NCI-H187 treated with DMSO at 0.1 percent for 48 hours (cell line): ENCODE measurements at places on chromosomes 13 and 19.

GRCh38 chr13:97911311-97912138, 42.0 kb upstream of the IPO5 start:
- DNase-seq = no peak

DNA sequence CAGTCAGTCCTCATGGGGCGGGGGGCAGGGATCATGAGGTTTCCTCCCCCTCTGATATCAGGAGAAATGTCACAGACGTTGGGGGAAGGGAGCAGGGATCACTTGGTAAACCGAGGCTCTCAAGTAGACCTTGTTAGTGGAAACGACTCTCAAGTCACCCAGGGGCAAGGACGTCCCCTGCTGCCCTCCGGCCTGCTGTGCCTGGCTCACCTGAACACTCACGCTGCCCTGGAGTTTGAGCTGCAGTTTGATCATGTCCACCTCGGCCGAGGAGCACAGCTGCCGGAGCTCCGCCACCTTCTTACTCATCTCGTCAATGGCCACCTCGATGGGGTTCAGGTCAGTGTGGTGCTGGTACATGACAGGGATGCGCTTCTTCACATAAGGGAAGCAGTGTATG, 47.6 kb upstream of the SLC15A1 start:
- no peak for DNase-seq

GRCh38 chr13:51758691-51759090, 45.3 kb downstream of the DHRS12 start:
- DNase-seq = no peak

DNA sequence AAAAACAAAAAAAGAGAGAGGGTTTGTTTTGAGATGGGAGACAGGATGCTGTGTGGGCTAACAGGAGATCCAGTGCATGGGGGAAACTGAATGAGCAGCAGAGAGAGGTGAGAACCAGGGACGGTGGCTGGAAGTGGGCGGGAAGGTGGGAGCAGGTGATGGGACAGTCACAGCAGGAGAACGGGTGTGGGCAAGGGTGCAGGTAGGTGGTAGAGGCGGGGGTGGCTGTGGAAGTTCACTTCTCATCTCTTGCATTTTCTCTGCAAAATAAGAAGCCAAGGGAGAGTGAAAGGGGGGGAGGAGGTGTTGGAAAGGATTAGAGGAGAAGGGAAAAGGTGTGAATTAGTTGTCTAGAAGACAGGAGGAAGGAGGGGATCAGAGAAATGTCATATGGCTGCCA, 21.9 kb downstream of the FBXO17 start:
- DNase-seq = no peak

DNA sequence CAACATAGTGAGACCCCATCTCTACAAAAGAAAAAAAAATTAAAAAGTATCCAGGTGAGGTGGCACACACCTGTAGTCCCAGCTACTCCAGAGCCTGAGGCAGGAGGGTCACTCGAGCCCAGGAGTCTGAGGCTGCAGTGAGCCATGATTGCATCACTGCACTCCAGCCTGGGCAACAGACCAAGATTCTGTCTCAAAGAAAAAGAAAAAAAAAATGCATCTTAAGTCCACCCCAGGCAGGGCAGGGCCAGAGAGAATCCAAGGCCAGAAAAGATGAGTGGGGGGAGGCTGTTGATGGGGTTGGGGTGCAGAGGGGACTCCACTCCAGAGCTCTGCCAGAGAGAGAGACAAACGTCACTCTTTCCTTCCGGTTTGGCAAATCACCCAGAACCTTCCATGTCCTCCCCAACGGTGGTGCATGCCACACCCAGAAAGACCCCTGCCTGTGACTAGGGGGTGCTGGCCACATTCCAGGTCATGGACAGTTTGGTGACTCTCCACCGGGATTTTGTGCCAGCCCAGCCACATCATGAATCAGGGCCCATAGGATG, 431 bp downstream of the FUT3 start:
- DNase-seq = no peak

DNA sequence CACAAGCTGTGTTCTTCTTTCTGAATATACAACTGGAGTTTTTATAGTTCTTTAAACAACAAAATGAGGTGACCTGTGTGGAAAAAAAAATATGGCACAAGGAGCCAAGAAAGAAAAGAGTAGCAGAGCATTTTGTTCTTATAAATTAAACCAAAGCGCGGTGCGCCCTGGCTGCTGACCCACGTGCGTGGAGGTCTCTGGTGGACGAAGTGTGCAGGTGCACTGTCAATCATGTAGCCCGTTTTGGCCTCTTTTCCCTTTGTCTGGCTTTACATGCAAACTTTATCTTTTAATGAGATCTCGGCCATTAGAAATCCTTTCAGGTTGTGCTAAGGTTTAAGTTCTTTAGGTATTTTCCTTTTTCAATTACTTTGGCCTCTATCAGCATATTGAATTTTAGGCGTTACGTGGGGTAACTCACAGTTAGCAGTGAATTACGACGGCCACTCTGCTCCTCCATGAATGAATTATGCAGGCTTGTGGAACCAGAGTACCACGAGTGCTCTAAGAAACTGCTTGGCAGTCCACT, 443.9 kb upstream of the SLC10A2 start:
- DNase-seq = no peak

DNA sequence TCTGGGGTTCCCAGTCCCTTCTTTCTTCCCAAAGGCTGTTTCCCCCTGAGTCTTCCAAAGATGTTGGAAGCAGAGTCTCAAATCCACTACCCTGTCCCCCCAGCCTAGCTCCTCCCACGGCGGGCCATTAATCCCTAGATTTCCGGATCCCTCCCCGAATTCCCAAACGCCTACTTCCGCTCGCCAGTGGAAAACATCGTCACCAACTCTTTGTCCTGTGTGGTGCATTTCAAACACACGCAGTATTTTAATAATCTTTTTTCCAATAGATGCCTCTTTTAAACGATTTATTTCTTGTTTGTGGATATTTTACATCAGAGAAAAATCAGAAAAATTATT, 610 bp downstream of the ZNF791 start:
- no peak for DNase-seq

DNA sequence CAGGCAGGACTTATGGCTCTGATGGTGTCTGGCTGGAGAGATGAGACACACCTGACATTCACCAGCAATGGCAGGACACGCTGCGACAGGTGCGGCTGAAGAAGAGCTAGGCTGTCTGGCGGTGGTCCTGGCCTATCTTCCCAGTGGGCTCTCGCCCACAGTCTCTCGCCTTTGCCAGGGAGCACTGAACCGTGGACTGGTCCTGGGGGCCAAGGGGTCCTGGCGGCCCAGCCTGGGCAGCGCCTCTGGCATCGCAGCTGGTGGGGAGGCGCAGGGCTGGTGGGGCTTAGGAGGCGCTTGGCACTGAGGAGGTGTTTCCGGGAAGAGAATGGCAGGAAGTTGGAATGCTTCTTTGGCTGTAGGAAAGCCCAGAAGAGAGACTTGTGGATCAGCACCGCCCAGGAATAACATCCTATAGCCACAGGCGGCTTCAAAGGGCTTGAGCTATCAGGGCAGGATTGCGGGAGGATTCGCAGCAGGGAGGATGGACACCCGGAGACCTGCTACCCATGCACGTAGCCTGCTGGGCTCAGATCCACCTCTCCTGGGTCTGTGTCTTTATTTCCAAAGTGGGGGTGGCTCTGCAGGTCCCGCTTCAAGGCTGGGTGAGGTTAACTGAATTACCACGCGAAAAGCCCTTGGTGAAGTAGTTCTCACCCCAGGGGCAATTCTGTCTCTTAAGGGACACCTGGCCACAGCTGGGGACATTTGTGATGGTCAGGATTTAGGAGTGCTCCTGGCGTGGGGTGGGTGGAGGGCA, 14.6 kb downstream of the KDM4B start:
- DNase-seq = no peak

- no peak for DNase-seq
These were observed 21.7 kb upstream of the SLC25A30 start for GRCh38 chr13:45439781-45440462.

GRCh38 chr13:41639955-41640780, 182.8 kb downstream of the RGCC start:
- no peak for DNase-seq

- DNase-seq = no peak
These were observed 1.6 kb upstream of the CFAP97D2 start for GRCh38 chr13:114177245-114178010.

DNA sequence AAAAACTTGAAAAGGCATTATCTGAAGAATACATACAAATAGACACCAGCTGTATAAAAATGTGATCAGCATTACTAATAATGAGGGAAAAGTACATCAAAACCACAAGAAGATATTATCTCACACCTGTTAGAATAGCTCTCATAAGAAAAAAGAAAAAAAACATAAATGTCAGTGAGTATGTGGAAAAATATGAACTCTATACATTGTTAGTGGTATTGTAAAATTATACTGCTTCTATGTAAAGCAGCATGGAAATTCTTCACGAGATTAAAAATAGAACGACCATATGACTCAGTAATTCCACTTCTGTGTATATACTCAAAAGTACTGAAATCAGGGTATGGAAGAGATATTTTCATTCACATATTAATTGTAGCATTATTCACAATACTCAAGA, 1146.4 kb downstream of the SLITRK5 start:
- DNase-seq = no peak

GRCh38 chr13:98479496-98480003, 97.4 kb downstream of the STK24 start:
- no peak for DNase-seq

- DNase-seq = no peak
These were observed 989 bp upstream of the SSC5D start for GRCh38 chr19:55486971-55487923.

DNA sequence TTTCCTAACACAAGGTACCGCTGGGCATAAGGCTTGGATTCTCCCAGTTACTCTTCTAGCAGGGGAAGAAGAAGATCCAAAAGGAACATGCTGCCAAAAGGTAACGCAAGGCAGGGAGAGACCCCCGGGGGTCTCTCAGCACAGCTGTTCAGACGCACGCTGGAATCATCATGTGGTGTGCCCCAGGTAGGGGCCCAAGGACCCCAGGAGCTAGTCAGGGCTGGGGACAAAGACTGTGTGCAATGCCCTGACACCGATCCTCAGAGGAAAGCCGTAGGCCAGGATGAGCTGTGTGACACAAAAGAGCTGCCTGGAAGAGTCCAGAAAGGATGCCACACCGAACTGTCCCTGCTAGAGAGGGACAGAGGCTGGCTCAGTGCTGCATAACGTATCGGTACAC, 22.3 kb upstream of the EPHX3 start:
- DNase-seq = no peak

DNA sequence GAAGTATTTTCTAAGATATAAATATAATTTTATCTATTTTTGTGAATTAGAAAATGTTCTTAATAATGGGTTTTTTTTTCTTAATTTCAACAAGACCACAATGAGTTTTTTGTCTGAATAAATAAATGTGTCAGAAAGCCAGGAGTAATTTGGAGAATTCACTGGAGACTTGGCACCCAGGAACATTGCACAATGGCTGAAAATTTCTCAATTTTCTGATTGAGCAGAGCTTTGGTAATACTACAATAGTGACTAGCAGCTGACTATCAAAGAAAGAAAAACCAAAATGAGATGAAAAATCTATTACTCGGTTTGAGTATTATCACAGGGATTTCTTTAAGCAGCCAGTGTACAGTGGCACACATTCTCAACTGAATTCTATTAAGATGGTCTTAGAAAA, 394.4 kb upstream of the PCDH20 start:
- no peak for DNase-seq
